ENCODE measurements at places on chromosomes 13 and 19.

DNA sequence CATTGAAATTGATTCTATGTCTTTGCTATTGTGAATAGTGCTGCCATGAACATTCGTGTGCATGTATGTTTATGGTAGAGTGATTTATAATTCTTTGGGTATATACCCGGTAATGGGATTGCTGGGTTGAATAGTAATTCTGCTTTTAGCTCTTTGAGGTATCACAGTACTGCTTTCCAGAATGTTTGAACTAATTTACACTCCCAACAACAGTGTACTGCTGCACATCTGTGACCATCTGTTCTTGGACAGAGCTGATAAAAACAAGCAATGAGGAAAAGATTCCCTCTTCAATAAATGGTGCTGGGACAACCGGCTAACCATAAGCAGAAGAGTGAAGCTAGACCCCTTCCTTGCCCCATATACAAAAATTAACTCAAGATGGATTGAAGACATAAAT lies 231.0 kb downstream of the MYO16 start:
- DNase-seq = no peak

DNA sequence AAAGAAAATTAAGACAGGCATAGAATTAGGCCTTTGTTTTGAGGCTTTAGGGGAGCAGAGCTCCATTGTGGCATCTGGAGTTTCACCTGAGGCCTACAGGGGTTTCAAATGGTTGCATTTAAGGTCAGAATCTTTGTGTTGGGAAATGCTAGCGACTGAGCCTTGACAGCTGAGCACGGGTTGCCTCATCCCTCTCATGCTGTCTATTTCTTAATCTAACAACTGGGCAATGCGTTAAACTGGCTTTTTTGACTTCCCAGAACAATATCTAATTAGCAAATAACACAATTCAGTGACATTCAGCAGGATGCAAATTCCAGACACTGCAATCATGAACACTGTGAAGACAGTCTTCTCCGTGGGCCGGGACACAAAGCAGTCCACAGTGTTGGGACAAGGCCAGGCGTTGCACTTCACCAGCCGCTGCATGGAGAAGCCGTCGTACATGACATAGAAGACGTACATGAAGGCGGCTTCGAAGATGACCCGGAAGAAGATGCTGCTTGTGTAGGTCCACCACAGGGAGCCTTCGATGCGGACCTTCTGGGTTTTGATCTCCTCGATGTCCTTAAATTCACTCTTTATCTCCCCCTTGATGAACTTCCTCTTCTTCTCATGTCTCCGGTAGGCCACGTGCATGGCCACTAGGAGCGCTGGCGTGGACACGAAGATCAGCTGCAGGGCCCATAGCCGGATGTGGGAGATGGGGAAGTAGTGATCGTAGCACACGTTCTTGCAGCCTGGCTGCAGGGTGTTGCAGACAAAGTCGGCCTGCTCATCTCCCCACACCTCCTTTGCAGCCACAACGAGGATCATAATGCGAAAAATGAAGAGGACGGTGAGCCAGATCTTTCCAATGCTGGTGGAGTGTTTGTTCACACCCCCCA lies 3.8 kb downstream of the GJB2 start:
- no peak for DNase-seq

GRCh38 chr13:110531671-110532083 lies 29.8 kb downstream of the RAB20 start:
- no peak for DNase-seq

GRCh38 chr19:14659874-14660489 lies 14.7 kb downstream of the ADGRE3 start:
- no peak for DNase-seq

DNA sequence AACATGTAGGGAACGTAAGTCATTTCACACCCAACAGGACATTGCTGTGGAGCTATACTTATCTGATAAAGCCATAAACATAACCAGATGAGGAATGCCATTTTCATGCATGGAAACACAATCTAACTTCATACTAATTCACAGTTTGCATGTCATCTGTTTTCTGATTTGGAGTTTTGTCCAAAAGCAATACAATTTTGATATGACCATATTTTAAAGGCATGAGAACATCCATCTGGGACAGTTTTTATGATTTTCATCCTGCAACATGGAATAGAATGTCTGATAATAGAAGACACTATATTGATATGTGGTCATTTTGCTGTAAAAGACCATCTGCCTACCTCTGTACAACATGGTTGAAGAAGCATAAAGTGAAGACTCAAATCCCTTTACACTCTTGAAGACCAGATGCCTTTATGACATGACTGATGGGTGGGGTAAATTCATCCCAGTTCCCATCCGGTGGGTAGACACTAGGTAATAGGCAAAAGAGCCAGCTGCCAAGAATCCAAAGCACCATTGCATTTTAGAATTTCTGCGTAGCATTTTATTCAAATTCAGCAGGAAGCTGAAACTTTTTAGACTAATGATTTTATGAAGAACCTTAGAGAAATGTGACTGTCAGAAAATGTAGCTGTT lies 309.8 kb downstream of the LMO7 start:
- no peak for DNase-seq

GRCh38 chr13:40211586-40211968 lies 454.9 kb downstream of the FOXO1 start:
- no peak for DNase-seq

- DNase-seq = no peak
Observed at GRCh38 chr19:35898499-35898809, 1.9 kb downstream of the NFKBID start.

- DNase-seq = no peak
Observed at GRCh38 chr19:1087813-1088415, 7.3 kb downstream of the POLR2E start.

GRCh38 chr19:45311621-45312020 lies 11.1 kb downstream of the CKM start:
- DNase-seq = no peak

DNA sequence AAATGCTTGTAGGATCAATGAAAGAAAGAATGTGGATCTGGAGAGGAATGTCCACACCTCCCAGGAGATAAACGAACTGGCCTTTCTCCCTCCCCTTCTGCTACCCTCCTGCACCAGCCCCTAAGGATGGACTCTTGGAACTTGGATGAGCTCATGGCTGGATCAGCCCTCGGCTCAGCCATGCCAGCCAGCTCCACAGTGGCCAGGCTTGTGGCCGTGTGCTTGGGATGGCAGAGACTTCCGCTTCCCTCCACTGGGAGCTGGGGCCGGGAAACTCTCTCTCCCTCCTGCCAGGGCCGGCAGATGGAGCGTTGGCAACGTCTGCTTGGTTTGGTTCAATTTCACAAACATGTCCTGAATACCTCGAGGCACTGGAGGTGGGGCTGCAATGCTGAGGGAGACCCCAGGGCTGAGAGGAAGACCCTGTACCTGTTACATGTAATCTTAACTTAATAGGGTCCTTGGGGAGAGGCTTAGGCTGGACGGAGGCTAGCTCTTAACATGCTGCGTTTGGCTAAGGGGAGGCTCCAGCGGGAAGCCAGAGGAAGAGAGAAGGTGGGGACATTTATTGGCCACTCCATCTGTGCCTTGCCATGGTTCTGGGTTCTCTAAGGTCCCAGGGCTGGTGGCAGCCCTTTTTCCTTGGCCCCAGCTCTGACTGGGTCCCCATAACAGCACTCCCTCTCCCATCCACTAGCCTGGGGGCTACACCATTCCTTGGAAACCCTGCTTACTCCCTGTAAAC lies 152.5 kb downstream of the IER2 start:
- DNase-seq = no peak

- peak; percentile 52 for DNase-seq
Observed at GRCh38 chr19:2603334-2603733, 99.2 kb downstream of the GNG7 start.

DNA sequence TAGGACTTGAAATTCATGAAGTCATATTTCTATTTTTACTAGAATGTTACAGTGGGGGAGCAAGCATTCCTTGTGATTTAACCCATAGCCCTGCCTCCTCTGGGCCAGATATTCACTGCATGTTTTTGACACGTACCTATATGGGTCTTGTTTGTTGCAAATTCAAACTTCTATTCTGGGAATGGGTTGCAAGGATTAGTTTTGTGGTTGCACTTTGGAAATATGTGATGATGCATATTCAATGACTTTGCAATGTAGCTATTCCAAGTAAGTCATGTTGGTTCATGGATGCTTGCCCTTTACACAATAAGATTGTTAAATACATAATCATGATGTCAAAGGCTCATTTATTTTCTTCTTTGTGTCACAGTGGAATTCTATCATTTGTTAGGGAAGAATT lies 440.8 kb downstream of the TDRD3 start:
- no peak for DNase-seq

DNA sequence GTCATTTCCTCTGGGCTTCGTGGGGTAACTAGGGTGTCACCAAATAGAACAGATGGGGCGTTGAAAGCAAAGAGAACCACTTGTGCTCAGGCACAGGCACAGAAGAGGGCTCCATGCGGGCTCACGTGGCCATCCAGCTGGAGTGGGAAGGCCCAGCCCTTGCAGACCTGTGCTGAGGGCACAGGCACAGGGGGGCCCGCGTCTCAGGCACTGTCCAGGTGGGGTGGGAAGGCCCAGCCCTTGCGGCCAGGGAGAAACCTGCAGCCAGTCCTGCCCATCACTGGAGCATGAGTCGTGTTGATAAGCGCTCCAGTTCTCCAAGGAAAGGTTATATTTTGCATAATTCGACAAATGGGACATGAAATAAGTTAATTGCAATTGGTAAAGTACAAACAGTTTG lies 57.5 kb downstream of the SLC7A9 start:
- no peak for DNase-seq

DNA sequence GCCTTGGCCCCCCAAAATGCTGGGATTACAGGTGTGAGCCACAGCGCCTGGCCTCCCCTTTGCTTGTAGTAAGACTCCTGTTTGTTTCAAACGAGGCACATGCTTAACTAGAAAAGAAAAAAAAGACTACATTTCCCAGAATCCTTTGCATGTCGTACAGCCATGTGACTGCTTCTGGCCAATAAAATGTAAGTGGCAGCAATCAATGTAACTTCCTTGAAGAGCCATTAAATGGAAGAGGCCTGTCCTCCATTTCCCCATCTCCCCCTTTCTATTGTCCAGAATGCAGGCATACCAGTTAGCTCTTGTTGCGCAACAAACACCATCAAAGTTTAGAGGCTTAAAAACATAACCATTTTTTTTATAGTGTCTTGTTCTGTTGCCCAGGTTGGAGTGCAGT lies 10.4 kb upstream of the GPR32 start:
- DNase-seq = peak; percentile 41

GRCh38 chr13:20492641-20493040 lies 33.0 kb downstream of the CRYL1 start:
- peak; percentile 10 for DNase-seq

DNA sequence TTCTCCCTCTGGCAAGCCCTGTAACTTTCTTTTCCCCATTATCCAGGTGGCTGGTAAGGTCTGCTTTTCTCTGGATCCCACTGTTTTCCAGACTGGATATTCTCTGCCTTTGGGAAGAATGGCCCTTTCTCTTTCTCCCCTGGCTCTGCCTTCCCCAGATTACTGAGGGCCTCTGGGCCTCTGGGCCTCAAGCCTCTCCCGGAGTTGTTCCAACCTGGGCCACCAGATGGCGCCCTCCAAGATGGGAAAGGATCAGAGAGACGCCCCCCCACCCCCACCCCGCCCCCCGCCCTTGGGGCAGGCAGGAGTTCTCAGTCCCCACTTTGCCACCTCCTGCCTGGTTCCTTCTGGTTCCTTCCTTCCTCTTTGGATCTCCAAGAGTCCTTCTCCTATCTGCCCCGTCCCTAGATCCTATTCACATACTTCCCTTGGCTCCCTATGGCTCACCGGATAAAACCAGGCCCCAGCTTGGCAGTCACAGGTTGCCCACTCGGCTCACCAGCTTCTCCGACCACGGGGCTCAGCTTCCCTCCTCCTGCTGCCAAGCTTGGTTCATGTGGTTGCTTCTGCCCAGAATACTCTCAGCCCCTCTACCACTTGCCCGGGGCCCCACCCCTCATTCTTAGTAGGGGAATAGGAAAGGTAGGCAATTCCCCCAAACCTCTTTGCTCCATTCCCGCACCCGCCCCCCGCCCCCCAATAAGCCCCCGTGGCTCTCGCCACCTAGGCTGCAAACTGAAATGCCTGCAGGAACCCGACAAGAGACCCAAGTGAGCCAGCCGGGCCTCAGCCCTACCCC lies 13.1 kb downstream of the EPS8L1 start:
- DNase-seq = peak; percentile 58
